ENCODE measurements at places on chromosomes 5 and 9.

- no peak for DNase-seq
These were observed 64.4 kb upstream of the PCAT7 start for GRCh38 chr9:94490465-94490864.

DNA sequence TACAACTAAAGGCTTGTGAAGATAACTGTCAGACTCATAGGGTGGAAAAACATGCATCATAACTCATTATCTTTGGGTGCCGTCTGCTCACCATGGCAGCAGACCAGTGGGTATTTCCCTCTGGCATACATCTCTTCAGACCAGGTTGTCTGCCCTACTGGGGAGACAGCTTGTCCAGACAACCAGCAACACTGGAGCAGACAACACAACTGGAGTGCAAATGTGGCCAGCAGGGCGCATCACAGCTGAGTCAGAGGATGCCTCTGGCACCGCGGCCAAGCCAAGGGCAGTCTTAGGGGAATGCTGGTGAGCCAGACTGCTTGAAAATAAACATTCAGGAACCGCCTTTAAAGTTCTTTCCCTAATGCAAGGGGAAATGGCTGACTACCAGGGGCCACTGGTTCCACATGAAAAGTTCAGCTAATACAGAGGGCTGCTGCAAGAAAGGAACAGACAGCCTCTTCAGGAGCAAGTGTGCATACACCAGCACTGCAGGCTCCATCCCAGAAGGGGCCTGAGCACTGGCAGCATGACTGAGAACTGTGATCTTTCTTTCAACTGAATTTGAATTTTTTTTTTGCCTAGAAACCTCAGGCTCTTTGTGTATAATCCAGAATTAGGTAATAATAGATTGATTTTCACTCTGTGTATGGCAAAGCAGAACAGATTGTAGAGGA is 77.3 kb downstream of the MAMDC2 start:
- no peak for DNase-seq

DNA sequence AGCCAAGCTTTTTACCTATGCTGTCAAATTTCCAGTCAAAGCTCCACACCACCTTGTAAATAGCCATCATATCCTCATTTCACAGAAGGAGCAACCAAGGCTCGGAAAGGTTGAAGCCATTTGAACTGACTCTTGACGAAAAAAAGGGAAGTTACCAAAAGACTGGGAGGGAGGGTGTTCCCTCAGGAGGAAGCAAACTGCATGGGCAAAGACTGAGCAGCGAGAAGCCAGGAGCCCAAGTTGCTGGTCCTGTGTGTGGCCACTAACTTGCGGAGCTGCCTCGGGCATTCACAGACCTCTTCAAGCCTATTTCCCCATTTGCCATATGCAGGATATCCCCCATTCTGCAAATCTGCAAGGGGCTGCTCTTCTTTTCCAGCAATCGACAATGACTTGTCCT is 37.4 kb downstream of the TTLL11 start:
- DNase-seq = no peak

GRCh38 chr5:73186976-73187375 is 14.0 kb downstream of the TMEM174 start:
- no peak for DNase-seq

DNA sequence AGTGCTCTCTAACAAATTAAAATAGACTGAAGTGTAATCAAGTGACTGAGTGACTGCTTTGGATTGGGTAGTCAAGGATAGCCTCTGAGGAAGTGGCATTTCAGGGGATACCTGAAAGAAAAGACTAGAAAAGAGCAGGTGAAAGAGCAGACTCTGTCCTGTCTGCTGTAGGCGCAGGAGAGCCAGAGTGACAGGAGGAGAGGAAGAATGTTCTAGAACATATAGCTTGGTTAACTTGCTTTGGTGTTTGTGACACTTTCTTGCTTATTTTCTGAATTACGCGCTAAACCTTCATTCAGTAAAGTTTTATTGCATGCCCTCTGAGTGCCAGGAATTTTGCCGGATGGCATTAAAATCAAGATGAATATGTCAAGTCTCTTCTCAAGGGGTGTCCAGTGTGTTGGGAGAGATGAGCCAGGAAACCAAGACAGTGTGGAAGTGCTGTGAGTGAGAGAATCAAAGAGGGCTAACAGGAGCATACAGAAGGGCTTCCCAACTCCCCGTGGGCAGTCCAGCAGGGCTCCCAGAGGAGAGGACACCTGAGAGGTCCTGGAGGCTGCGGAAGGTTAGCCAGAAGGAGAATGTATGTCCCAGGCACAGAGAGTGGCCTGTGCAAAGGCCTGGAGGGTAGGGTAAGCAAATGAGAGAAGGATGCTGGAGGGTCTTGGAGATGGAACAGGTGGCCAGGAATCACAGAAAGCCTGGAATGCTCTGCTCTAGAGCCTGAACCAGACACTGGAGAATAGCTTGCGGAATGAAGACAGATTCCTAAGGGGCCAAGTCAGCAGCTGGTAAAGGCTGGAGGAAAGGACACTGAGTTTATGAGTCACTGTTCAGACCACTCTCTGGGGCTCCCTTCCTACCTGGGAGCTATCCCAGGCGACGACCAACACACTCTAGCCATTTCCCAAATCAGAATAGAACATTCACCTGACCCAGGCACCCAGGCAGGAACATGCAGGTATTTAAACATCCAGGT is 59.3 kb downstream of the SLC22A5 start:
- no peak for DNase-seq

DNA sequence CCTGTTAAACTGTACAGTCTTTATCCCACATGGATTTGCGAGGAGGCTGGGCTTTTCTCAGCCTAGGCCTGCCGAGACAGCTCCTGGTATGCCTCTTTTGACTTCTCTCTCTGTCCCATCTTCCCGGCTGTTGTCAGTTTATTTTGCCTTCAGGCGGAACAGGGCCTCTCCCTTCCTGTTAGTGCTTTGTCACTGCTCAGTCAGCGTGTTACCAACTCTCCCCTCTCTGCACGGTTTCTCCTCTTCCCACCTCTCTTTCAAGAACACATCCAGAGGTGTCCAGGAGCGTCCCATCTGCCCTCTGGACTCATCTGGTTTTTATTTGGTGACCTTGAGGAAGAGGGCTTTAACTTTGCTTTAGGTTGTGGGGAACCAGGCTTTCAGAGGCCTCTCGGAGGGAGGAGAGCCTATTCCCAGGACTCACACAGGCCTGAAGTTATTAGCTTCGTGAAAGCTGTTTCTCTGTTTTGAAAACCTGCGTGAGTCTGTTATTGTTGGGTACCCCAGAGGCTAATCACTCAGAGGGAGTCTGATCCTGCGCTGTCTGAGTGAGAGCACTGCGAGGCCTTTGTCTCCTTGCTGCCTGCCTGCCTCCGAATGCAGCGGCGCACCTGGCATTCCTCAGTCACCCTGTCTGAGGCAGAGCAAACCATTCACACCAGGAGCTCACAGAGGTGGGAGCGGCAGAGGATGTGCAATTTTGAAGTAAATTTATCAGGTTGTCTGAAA is 234.4 kb upstream of the MPDZ start:
- no peak for DNase-seq

DNA sequence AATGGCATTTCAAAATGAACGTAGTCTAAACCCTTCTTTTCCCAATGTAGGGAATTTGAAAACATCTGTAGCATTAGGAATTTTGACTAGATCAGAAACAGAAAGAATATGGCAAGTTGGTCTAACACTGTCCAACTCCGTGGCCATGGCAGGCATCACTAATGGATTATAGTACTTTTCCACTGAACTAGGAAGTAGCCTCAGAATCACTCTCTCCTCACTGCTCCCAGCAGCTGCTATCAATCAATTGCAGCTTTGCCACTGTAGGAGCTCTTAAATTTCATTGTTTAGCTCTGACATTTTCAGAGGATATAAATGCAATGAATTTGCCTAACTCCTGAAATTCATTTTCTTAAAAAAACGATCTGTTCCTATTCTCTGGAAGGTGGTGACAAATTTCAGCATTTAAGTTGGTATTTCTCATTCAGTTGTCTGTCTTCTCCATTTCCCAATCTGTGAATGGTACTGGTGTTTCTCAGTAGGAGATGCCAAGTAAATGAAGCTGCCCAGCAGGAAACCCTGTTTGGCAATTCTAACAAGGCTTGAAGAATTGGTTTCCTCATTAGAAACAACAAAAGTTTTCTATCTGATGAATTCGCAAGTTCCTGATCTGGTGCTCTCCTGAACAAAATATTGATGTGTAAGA is 64.7 kb downstream of the TLR4 start:
- no peak for DNase-seq

- no peak for DNase-seq
These were observed 41.9 kb downstream of the BTNL9 start for GRCh38 chr5:181081989-181082388.

- no peak for DNase-seq
These were observed 22.8 kb upstream of the RNU6ATAC start for GRCh38 chr9:134187110-134187531.

DNA sequence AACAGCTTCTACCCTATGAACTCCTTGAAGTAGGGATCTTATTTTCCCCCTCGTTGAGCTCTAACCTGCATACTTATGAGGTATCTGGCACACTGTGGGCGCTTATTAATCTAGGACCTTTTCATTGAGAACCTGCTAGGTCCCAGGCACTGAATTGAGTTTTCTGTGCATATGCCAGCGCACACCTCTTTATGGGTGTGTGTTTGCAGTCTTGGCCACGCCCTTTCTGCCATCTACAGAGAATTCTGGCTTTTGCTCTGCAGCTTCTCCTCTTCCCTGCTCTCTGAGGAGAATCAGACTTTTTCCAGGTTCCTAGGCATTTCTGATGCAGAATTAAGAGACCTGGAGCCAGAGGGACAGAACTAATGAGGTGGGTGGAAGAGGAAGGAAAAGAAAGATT is 25.4 kb upstream of the SSBP2 start:
- no peak for DNase-seq

DNA sequence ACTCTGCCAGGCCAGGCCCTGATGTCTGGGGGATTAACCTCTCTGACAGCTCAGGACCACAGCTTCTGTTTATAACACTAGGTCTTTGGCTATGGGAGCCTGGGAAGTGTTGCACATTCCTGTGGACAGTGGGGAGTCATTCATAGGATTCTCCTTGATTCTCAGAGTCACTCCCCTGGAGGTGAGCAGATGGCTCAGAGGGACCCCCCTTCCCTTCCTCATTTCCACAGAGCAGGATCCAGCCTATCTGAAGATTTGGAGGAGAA is 60.2 kb downstream of the NRG2 start:
- no peak for DNase-seq

DNA sequence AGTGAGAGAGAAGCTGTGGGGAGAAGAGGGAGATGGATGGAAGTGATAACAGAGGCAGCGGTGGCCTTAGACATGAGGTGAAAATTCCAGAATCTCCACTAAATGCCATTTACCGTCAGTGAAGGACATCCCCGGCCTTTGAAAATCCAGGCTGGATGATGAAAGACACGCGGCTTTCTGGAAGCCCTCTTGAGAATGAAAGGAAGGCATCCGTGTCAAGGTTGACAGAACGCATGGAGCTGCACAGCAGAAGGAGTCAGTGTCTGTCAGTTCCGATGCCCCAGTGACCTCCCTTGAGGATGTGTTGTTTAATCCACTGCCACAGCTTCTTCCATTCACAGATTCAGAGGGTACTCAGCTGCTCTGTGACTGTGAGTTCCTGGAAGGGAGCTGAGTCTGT is 114.9 kb downstream of the ICE1 start:
- no peak for DNase-seq

GRCh38 chr9:117938086-117938485 is 233.9 kb downstream of the TLR4 start:
- DNase-seq = no peak

- no peak for DNase-seq
These were observed 240.9 kb downstream of the SYK start for GRCh38 chr9:91042541-91042940.

DNA sequence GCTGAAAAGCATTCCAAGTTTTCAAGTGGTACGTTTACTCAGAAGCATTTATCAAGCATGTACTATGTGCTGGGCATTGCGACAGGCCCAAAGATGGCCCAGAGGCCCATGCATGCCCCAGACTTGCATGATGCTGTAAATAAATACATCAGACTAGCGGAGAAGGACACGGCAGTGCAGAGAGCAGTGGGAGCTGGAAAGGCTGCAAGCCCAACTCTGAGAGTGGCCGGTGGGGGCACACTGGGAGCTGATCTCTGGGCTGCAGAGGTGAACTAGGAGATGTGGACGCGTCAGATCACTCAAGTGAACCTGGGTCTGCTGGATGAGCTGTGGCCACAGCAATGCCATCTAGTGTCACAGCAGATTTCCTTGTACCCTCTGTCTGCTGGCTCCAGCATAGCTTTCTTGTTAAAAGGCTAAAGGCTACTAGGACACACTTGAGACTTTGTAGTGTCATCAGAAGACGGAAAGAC is 246.9 kb downstream of the FANCC start:
- DNase-seq = no peak

GRCh38 chr9:103362986-103363385 is 367.9 kb downstream of the CYLC2 start:
- DNase-seq = no peak

DNA sequence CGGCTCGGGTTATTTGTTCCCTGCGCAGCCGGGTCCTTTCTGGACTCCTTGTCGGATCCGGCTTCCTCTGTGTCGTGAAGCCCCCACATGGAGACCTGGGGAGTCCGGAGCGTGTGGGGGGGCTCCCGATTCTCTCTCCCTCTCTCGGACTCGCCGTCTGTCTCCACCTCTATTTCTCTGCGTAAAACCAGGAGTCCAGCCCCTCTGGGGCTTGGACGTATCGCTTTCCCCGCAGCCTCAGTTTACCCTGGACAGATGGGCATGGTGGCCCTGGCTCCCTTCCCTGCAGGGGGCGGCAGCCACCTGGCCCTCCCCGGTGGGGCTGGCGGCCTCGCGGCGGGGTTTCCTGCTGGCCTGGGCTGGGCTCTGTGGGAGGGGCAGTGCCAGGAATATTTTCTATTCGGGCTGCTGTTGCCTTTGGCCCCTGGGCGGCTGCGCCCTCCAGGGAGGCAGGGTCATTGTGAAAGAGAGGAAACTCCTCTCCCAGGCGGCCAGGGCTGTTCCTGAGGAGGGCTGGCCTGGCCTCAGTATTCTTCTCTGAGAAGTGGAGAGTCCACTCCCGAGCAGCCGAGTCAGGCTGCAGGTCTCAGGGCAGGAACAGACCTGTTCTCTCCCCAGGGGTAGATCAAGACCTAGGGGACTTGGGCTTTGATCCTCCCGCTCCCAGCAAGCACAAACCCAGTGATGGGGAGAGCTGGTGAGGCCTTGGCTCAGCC is 665 bp downstream of the ASS1 start:
- no peak for DNase-seq

GRCh38 chr9:109317311-109317978 is 3.4 kb downstream of the EPB41L4B start:
- no peak for DNase-seq

- no peak for DNase-seq
These were observed 220.6 kb upstream of the TRIM32 start for GRCh38 chr9:116466271-116467235.

DNA sequence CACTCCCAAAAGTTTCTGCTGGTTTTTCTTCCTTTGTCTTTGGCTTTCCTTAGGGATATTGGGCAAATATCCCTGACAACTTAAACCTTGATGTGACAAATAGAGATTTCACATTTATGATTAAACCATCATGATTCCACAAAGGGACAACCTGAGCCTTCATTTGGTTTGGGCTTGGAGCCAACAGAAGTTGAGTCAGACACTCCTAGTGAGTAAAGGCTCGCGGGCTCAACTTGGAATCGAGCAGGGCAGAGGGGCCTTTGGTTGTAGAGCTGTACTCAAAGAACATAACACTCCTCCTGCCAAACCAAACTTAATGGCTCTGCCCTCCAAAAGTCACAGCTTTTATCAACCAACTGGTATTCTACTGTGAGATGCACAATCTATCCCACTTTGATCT is 290.2 kb upstream of the MAP3K1 start:
- no peak for DNase-seq

GRCh38 chr5:177232358-177232757 is 71.2 kb downstream of the RAB24 start:
- DNase-seq = no peak
